ENCODE measurements at places on chromosomes 13 and 19.

DNA sequence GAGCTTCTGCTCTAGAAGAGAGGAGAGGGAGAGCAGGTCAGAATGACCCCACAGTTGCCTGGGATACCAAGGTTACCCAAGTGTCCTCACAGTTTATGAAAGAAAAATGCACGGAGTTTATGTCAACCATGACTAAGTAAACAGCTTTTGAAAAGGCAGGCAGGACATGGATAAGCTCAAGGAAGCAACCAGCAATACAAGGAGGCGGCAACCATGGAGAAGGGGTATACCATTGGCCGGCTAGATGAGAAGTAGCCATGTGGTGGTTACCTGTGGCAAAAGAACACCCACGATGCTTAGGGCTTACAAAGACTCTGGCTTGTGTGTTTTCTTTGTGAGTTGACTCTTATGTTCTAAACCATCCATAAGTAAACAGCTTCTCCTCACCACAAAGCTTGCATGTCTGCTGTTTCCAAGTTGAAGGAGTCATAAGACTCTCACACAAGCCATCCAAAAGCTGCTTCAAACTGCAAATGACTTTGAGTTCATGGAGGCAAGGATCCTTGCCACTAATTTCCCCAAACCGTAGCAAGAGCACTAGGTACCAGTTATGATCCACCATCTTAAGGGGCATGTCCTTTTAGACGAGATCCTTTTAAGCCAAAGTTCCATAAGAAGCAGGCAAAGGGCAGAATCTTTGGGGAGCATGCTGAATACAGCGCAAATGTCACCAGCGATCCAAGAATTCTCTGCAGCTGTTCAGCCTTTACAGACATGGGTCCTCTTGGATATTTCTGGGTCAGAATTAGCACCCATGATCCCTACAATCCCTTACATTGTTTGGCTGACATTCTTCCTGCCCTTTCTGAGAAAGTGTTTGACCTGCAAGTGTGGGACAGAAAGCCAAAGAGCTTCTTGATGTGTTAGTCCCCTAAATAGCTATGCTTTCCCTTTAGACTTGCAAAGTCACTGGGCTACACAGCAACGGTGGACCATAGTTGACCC, 74.8 kb upstream of the IPO5 start:
- no peak for DNase-seq

- no peak for DNase-seq
Measured at GRCh38 chr13:80716610-80717081, 375.7 kb upstream of the SPRY2 start.

DNA sequence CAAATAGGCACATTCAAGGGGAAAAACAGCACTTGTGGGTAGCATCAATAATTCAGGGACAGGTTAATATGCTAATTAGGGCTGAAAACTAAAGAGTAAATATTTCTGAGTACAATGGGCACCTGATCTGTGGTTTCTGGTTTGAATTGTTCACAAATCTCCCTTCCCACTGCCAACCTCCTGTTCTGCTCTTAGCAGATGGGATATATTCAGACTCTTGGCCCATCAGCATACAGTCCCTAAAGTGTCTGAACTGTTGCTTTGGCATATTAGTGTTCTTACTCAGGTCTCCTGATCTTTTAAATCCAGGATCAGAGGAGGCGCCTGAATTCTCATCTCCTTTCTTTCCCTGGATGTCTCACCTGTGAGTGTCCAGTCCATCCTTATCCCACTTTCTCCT, 8.2 kb upstream of the LRCH1 start:
- DNase-seq, result no peak

DNA sequence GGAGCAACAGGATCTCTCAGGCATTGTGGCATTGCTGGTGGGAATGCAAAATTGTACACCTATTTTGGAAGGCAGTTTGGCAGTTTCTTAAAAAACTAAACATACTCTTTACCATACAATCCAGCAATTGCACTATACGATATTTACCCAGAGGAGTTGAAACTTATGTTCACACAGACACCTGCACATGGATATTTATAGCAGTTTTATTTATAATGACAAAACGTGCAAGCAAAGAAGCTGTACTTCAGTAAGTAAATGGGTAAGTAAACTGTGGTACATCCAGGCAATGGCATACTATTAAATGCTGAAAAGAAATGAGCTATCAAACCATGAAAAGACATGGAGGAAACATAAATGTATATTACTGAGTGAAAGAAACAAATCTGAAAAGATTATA, 71.6 kb upstream of the UBAC2 start:
- no peak for DNase-seq

DNA sequence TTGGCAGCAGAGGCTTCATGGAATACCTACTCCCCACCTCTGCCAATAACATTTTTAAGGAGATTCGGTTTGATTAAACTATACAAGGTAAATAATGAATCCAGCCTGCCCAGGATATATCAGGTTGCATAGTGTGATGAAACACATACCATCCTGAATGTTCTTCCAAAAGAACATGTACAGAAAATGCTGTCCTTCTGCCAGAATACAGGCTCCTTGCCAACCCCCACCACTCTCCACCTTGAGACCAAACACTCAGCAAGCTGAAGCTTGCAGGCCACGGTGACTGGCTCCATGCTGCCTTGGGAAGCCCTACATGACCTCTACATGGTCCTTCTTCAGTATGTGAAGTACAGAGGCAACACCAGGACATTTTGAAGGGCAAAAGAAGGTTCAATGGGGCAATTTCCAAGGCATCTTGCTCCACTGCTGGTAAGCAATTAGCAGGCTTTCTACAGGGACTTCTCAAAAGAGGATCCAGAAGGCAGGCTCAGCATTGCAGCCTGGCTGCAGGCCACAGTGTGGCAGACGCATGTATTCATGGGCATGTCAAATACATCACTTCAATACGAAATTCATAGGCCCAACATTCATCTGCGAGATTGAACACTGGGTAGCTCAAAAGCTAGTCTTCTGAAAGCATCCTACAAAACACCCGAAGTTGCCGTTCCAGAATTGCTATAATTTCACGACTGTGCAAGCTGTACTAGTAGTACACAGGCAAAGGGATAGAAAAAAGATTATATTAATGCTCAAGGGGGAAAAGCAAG, 62.4 kb upstream of the SERP2 start:
- no peak for DNase-seq

- DNase-seq, result peak; percentile 96
Measured at GRCh38 chr19:44746946-44747738, 1.4 kb upstream of the BCL3 start.
